ENCODE measurements at places on chromosomes 5 and 9.

DNA sequence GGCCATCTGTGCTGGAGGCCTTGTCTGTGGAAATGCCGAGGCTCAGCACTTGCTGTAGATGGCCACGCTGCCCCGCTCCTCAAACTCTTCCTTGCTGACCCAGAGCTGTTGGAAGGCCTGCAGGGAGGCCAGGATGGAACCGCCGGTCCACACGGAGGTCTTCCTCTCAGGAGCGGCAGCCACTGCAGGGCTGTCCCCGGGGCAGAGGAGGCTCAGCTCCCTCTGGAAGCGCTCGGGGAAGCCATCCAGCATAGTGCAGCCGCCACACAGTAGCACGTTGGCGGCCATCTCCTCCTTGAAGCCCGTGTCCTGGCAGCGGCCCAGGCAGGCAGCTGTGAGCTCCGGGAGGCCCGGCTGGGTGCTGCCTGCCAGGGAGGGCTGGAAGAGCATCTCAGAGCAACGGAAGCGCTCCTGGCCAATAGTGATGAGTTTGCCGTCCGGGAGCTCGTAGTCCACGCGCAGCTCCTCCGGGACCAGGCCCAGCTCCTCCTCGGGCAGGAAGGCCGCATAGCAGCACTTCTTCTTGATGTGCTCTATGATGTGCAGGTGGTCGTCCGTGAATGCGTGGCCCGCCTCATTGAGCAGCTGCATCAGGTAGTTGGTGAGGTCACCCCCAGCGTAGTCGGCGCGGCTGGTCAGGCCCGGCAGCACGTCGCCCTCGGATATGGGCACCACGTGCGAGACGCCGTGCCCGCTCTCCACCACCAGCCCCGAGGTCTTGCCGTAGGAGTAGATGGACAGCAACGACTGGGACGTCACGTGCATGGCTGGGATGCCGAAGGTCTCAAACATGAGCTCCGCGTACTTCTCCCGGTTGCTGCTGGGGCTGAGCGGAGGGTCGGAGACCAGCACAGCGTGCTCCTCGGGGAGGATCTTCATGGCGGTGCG, 901 bp downstream of the ACTL7B start:
- no peak for DNase-seq

DNA sequence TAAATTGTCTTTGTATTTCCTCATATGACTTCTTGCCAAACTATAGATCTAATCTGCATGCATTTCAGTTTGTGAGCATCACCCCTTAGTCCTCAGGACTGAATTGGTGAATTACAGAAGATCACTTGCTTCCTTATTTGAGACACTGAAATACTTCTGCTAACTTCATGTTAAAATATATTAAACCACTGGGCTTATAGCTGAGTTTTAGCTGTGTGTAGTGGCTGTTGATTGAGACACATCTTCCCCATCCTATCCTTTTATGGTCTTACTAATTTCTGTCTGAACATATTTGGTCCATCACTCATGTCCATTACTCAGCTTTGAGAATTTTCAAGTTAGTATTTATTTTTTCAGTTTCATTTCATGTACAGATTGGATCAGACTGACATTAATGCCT, 295.9 kb downstream of the PSAT1 start:
- no peak for DNase-seq

DNA sequence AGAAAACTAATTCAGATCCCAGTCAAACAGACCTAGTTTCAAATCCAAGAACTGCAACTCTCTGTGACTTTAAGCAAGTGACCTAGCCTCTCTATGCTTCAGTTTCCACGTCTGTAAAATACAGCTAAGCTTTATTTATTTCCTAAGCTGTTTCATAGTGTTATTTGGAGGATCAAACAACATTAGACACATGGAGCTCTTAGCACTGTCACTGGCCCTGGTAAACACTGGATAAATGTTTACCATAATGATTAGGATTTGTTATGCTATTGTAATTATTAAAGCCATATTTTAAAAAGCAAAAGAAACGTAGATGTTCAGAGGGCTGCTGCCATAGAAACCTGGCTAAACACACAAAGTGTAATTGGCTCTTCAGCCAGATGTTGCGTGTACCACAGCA, 26.6 kb upstream of the C5orf58 start:
- DNase-seq = no peak

GRCh38 chr5:111299831-111300432, 75.7 kb downstream of the CAMK4 start:
- DNase-seq = no peak

DNA sequence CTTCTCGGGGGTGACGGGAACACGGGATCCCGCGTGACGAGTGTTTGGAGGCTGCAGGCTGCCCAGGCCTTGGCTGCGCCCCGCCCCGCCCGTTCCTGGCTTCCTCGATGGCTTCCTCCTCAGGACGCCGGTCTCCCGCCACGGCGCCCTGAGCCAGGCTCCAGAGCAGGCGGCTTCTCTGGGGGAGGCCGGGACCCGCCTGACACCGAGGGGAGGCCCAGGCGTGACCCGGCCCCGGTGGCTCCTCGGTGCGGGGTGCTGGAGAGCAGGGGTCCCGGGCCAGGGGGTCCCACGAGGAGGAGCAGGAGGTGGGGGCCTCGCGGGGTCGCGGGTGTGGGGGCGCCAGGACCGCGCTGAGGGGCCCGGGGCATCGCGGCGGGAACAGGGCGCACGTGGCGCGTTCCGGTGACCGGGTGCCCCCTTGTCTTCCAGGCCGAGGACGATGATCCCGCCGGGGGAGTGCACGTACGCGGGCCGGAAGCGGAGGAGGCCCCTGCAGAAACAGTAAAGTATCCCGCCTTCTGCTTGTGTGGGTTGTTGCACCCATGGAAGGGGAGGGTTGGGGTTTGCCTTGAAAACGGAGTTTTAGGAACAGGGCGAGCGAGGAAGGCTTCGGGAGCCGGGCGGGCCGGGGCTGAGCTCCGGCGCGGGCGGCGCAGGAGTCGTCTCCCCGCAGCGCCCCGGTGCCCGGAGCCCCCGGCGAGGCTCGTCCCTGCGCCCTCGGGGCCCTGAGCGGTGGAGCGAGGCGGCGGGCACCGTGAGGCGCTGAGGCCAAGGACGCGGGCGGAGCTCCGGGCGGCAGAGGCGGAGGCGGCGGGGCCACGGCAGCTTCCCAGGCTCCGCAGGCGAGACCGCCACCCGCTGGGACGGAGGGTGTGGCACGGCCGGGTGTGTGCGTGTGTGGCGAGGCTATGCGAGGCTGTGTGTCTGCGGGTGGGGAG, 22.2 kb downstream of the AHRR start:
- DNase-seq = no peak

GRCh38 chr5:172773481-172774469, 2.8 kb upstream of the DUSP1 start:
- DNase-seq = no peak

- no peak for DNase-seq
Measured at GRCh38 chr9:76512826-76513225, 53.8 kb downstream of the GCNT1 start.

DNA sequence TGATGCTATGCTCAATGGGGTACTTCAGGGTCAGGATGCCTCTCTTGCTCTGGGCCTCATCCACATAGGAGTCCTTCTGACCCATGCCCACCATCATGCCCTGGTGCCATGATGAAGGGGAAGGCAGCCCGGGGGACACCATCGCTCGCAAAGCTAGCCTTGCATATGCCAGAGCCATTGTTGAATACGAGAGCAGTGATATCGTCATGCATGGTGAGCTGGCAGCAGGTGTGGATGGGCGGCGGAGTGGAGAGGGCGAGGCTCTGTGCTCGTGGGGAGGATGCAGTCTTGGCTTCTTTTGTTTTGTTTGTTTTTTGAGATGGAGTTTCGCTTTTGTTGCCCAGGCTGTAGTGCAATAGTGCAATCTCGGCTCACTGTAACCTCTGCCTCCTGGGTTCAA, 17.2 kb upstream of the SPZ1 start:
- no peak for DNase-seq

DNA sequence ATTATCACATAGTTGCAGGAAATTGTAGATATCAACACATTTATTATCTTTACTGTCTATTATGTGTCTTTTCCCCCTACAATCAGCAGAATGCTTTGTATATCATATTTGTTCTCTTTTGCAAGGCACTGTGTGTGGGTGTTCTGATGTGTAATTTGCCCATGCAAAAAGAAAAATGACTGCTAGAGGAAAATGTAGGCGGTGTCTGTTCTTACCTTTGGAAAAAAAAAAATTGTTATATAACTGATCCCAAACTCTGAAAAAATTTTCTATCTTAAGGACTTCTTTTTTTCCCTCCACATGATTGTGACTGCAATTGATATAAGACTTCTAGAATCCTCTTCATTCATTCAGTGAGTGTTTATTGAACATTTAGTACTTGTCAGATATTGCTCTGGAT, 24.5 kb downstream of the MRPS30 start:
- DNase-seq = no peak

GRCh38 chr5:118946138-118946800, 42.1 kb downstream of the DTWD2 start:
- no peak for DNase-seq

- no peak for DNase-seq
Measured at GRCh38 chr9:14251154-14252071, 62.5 kb downstream of the NFIB start.

DNA sequence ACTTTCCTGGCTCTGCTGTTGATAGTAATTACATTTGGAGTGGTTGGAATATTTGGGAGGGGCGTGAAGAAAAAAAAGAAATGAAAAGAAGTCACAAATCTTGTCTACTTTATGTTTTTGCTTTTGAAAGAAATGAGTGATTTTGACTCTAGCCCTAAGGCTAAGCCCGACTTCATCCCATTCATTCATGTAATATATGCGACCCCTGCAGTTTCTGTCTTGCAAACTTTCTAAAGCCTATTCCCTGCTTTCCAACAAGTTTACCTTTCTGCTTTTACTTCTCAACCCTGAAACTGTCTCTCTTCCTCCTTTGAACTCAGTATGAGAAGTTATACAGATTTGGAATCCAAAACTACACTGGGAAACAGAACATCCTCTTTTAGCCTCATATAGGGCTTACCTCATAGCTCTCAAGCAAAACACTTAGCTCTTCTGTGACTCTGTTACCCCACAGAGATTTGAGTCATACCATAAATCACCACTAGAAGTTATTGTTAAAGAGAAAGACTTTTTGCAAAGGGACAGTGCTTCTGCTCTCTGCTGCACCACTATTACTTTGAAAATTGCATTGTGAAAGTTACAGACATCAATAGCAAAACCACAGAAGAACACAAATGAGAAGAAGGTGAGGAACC, 1.6 kb downstream of the CFAP95 start:
- no peak for DNase-seq

DNA sequence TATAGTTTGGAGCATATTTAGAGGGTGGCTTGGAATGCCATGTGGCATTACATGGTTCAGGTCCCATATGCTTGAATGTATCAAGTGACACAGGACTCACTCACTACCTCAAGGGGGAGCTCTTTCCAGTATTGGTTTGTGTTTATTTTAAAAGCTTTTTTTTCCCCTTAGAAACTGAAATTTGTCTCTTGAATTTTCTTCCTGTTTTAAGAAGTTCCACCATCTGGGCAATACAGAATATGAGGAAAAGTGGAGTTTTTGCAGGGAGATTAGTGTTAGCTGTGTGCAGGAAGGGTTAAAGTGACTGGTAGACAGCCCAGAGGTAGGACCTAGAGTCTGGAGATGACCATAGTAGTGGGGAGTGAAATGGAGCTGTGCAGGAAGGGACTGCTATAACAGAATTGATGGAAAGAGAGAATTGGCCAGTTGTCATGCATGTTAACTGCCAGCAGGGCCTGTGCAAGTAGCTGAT, 36.6 kb downstream of the CTNNA1 start:
- DNase-seq = no peak

GRCh38 chr9:34576597-34577399, 12.7 kb downstream of the CNTFR start:
- no peak for DNase-seq

DNA sequence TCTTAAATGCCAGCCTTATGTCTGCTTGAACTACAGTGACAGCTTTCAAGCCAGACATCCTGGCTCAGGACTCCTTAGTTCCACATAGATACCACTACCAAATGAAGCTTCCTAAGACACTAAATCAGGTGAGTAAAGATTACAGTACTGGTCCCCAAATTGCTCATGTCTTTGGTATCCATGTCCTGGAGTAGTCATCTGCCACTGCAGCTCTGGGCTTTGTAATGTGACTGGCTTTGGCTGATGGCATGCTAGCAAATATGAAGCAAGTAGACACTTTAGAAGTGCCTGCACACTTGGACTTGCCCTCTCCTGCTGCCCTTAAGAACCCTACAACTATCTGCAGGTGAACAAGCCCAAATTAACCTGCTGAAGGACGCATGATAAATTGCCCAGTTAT, 334.9 kb downstream of the BNC2 start:
- no peak for DNase-seq

DNA sequence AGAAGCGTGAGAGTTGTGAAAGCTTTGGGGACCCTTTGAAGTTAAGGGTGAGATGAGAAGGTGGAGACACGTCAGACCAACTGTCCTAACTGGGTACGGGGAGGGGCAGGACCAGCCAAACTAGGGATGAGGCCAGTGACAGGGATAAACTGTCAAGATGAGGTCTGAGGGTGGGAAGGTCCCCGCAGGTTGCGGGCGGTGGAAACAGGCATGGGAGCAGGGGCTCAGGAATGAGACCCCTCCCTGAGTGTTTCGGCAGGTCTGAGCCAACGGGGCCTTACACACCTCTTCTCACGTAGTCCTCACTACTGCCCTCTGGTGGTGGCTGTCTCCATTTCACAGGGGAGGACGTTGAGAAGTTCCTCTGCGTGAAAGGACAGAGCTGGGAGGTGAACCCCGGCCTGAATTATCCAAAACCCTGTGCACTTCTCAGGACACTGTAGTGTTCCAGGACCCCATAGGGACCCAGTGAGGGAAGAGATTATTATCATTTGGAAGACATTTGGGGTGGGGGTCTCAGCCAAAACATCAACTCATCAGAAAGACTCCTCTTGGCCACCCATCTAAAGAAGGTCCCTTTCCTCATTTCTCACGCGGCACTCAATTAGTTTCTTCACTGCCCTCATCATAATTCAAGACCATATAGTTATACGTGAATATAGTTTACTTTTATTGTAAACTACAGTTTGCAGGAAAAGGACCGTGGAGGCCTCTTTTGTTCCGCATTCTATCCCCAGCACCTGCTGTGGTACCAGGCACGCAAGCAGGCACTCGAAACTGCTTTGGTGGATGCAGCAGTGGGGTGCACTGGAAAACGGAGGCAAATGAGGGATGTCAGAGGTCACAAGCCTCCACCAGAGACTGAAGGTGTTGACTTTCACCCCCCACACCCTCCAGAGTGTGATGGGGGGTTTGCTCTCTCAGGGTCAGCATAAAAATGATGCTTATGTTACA, 21.7 kb upstream of the NANS start:
- DNase-seq = no peak
